Right hindlimb (tissue), 1 donor: ENCODE measurements at places on chromosomes 11 and 22.

DNA sequence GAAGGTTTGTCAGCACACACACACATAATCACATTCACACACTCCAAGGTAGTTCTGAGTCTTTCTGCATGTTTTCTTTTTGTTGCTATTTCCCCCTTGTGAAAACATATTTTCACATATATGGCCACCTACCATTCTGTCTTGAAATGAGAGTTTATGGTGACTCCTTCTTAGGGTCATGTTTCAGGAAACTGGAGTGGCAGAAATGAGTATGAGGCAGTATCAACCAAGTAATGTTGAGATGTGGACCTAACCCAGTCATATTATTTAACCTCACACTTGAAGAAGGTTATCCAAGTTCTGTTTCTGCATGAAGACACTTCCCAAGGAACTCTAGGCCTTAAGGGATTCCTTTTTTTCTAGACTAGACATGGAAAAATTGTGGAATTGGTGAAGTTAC lies 481.4 kb downstream of the ETS1 start:
- no peak for DNase-seq

DNA sequence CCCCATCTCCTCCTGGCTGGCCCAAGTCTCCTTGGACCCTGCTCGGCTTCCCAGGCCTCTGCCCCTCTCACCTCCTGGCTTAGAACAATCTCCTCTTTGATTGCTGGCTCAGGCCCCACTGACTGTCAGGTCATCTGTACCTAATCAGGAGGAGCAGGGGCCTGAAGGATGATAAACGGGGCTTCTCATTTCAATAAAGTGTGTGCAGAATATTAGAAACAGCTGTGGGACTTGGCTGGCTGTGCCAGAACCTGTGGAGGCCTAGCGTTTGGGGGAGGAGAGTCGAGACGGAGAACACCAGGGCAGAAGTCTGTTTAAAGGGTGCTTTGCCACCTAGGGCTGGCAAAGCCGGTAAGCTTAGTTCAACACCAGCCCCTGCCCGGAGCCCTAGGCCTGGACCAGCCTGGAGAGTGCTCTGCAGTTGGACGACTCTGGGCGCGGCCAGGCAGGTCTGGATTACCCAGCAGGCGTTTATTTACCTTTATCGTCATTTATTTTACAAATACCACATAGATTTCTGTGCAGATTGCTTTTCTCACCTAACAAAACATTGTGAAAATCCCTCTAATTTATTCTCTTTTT lies 10.1 kb upstream of the VSIG10L2 start:
- DNase-seq, result peak; percentile 85

DNA sequence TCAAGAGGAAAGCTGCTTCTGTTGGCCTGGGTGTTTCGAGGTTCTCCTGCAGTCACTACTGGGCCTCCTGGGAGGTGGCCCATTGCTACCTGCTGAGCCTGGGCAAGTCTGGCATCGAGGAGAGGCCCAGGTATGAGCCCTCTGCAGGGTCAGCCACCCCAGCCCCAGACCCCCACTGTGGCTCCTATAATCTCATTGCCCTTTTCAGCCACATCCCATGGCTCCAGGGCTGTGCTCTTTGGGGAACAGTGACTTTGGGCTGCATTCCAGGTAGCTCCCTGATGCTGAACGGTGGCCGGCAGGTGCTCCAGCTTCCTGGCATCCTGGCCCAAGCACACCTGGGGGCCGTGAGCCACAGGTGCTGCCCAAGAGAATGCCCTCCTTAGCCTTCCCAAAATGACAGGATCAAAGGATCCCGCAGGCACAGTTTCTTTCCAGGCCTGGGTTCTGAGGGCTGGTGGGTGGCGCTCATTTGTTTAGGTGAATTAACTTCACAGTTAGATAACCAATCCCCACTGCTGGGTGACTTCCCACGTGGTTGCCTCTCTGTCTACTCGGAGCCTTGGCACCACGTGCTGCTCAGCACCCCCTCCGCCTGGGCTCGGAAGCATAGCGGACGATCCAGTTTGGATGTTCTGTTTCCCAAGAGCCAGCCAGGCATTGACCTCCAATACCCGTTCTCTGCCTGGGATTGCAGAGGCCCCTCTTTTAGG lies 97.4 kb downstream of the BCR start:
- DNase-seq, result no peak

DNA sequence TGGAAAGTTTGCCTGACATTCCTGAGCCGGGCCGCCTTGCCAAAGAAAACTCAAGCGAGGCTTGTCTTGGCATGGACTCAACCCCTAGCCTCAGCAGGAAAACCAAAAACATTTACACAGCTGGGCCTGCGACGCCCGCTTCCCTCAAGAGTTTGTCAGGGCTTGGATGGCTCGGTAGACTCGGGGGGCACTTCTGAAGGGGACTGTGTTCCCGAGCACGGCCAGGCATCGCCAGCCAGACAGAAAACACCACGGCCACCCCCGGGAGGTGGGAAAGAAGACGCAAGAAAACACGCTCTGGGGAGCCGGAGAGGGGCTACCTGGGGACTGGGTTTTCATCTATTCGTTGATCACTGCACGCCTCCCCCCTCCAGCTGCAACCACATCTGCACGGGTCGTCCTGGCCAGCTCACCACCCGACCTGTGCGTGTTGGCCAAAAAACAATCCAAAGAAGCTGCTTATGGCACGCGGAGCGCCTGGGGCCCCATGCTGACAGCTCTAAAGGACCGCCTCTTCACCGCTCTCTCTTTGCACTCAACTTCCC lies 380.7 kb downstream of the MN1 start:
- peak; percentile 95 for DNase-seq

DNA sequence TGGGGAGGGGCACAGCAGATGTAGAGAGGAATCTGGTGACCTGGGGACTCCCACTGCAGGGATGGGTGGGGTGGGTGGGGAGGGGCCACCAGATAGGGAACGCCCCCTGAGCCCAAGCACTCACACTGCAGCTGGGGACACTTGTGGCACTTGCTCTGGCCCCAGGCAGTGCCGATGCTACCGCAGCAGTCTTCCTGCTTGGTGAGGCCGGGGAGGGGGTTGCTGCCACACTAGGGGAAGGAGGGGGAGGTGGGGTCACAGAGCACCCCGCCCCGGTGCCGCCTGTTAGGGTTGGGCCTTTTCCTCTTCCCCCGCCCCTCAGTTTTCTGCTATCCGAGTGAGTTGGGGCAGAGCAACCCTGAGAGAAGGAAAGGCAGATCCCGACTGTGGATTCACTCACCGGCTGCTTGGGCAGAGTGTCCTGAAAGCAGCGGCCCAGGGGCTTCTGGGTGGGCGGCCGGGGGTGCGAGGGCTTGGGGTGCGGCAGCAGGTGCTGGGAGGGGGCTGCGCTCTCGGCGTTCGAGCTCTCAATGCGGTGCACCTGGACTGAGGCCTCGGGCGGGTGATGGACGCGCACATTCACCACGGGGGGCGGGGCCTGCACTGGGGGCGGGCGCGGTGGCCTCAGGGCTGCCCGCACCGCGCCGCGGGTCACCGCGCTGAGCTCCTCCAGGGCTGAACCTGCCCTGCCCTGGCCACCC lies 4.7 kb downstream of the LTBP3 start:
- no peak for DNase-seq

GRCh38 chr11:1531449-1532013 lies 40.5 kb downstream of the DUSP8 start:
- DNase-seq, result no peak

DNA sequence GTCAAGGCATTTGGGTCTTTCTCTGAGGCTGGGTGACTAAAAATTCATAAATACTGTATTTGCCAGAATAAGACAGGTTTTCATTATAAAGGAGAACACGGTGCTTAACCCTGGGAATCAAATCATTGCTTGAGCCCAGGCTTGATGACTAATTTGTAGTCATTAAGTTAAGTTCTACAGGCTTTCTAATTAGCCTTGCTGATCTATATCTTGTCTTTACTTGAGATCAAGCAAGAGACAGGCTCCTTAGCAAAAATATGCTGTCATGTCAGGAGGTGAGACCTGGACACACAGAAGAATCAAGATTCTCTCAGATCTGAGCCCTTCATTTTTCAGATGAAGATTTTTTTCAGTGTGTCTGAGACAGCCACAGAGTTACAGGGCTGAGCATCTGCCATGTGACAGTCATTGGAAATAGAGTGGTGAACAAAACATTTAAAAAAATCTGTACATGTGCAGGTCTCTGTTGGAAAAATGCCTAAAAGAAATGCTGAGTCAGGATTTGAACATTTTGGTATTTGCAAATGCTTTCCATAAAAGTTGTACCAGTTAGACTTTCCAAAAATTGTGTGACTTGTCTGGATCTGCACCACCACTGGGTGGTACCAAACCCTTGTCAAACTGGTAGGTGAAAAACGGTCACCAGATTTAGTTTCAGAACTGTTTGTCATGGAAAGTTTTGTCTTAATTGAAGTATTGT lies 14.6 kb downstream of the ACAT1 start:
- no peak for DNase-seq

DNA sequence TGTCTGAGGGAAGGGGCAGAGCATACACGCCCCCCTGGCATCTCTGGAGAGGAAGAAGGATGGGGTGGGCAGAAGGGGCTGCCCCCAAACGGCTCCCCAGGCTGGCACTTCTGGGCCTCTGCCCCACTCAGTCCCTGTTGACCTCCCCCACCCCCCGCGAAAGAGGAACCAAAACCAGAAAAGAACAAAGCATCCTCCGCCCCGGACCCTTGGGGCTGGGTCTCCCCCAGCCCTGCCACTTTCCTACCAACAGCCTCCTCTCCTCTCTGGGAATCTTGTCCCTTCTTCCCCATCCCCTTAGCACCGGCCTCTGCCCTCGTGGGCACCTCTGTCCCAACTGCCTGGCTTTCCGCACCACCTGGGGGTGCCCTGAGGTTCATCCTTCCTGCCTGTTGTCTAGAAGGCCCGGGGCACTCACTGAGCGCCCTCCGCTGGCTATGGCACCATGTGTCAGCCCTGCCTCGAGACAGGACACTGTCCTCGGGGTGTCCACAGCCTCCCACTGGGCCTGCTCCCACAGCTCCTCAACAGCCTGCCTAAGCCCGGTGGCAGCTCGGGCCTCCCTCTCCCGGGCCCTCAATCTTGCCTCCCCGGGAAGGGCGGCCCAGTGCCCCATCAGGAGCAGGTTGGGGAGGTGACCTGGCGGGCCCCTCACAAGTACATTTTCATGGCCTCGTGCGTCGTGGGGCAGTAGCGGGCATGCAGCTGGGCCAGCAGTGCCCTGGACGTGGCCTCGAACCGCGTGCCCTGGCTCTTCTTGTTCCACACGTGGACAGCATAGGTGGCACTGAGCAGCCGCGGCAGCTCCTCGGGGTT lies 28.2 kb downstream of the A4GALT start:
- DNase-seq, result no peak

DNA sequence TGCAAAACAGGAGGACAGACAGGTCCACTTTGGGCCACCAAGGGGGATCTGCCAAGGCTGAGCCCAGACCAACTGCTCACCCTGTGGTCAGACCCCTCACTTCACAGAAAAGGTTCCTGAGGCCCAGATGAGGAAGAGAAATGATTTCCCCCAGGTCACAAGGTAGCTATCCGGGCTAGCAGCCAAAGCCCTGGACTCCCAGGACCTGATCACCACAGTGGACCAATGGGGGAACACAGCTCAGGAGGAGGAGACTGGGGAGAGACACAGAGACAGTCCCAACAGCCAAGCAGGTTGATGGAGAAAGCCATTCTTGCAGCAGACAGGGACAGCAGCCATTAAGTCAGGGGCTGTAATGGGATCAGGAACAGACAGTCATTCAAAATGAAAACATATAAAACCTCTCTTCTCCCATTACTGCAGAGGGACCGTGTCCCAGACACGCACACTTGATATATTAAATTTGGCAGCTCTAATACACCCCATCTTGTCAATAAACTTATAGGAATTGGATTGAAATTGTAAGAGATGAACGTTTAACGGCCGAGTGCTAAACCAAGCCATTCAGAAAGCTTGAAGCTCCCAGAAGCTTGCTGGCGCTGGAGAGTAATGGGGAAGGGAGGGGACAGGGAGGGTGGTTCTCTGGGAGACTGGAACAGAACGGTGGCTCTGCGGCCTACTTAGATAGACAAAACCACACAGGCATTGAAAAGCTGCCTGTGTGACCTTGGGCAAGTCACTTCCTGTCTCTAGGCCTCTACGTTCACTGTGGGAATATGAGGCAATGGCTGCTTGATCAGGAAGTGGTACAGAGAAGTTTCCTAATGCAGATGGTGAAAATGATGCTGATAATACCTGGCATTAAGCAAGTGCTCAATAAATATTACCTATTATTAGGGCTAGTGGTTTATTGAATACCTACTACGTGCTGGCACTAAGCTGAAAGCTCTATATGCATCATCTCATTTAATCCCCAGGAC lies 16.0 kb downstream of the ZMAT5 start:
- DNase-seq, result peak; percentile 41

DNA sequence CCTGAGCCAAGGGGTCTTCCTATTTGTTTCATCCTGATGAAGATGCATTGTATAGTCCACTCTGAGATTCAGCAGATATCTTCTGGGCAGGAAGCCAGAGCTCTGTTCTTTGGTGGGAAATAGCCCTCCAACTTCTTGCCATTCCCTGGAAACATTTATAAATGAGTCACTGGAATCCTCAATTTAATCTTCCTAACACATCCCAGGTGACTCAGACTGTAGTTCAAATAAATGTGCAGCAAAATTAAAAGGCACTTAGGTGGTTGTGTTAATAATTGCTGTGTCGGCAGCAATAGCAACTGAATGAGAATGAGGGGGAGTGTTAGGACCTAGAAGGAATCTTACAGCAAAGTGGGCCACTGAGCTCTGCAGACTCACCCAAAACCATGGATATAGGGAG lies 108.6 kb downstream of the INSC start:
- no peak for DNase-seq

GRCh38 chr11:117387992-117388755 lies 60.5 kb downstream of the CEP164 start:
- DNase-seq, result no peak
